ENCODE measurements at places on chromosomes 1 and 21.

- H3K27me3 ChIP-seq, result no peaks in the 10 kb centered on the region
- H3K36me3 ChIP-seq, result no peaks in the 10 kb centered on the region
- DNase-seq, result no peak
- no peak overlapping the region for H3K4me3 ChIP-seq
- H3K27ac ChIP-seq, result no peak overlapping the region
These were observed 511.4 kb downstream of the AJAP1 start for GRCh38 chr1:5165762-5166161.

DNA sequence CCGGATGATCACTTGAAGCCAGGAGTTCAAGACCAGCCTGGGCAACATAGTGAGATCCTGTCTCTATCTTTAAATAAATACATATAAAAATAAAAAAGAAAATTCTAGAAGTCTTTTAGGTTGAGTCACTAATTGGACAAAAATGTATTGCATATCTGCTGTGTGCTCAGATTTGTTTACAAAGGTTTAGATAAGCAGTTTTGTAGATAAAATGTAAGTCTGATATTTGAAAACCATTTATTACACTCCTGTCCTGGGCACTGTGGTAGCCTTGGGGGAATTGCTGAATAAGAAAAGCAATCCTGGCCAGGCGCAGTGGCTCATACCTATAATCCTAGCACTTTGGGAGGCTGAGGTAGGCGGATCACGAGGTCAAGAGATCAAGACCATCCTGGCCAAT lies 11.6 kb downstream of the GMEB1 start:
- no peaks in the 10 kb centered on the region for H3K4me1 ChIP-seq
- no peaks in the 10 kb centered on the region for H3K27me3 ChIP-seq
- H3K27ac ChIP-seq, result no peak overlapping the region
- peaks cover 16% of the 10 kb centered on the region for H3K36me3 ChIP-seq
- no peak for DNase-seq
- H3K4me3 ChIP-seq, result no peak overlapping the region

DNA sequence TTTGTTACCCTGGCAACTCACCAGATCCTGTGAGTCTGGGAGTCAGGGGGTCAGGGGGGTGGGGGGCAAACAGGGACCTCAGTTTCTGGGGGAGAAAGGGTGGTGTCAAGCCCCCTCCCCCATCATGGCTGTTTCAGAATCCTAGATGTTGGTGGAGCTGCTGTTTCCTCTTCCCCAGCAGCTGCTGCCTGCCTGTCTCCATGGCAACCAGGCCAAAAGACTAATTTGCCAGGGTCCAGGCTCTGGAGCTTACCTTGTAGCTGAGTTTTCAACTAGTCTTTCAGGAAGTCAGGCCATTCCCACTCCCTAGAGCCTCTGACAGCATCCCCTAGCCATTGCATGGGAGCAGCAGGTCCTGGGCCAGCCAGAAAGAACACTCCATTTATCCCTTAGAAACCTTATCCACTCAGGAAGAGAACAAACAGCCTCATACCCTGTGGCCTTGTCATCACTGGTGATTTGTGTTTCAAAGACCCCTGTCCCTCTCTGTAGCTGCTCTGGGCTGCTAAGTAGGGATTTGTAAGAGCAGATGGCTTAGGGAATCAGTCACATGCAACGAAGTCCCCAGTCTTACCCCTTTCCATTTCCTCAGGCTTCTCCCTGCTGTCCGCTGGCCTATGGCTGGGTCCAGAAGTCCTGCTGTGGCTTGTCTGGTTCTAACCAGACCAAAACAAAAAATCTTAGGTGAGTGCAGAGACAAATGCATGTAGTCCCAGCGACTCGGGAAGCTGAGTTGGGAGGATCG lies 21.5 kb upstream of the STMN1 start:
- H3K27ac ChIP-seq, result no peak overlapping the region
- H3K27me3 ChIP-seq, result no peaks in the 10 kb centered on the region
- DNase-seq, result no peak
- no peaks in the 10 kb centered on the region for H3K36me3 ChIP-seq
- peaks cover 5% of the 10 kb centered on the region for H3K4me1 ChIP-seq
- H3K4me3 ChIP-seq, result no peak overlapping the region

DNA sequence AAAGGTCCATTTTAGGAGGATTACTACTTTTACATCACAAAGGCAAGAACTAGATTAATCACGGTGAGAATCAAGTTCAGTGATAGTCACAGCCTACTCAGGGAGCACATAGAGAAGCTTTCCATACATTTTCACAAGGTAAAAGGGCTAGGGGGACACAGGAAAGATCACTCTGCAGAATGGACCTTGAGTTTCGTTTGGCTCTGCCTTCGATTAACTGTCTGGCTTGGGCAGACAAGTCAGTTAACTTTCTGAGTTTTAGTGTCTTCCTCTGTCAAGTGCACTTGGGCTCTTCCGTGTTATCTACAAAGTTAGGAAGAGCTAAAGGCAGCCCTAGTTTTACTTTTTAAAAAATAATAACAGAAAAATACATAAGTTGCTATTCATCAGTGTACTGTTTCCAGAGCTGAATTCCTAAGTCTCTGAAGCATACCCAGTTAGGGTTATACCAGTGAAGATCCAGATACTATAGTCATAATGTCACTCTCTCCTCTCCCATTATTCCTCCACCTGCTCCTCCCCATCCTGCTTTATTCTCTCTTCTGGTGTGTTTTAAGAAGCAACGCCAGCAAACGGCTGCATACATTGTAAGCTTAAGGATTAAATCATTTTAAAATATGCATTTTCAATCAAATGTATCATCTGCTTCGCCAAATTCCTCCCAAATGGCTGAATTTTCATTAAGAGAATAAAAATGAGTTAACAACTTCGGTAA lies 1.7 kb downstream of the CEP170 start:
- DNase-seq, result no peak
- H3K4me3 ChIP-seq, result no peak overlapping the region
- H3K4me1 ChIP-seq, result peaks cover 11% of the 10 kb centered on the region
- H3K36me3 ChIP-seq, result no peaks in the 10 kb centered on the region
- no peaks in the 10 kb centered on the region for H3K27me3 ChIP-seq

GRCh38 chr1:106747791-106748190 lies 308.7 kb upstream of the PRMT6 start:
- H3K27ac ChIP-seq, result no peak overlapping the region
- no peak overlapping the region for H3K4me3 ChIP-seq
- no peaks in the 10 kb centered on the region for H3K36me3 ChIP-seq
- no peak for DNase-seq
- H3K4me1 ChIP-seq, result no peaks in the 10 kb centered on the region

- H3K4me3 ChIP-seq, result no peak overlapping the region
- peaks cover 10% of the 10 kb centered on the region for H3K36me3 ChIP-seq
- no peaks in the 10 kb centered on the region for H3K27me3 ChIP-seq
- no peak for DNase-seq
These were observed 33.3 kb downstream of the PTPRC start for GRCh38 chr1:198672124-198672523.

GRCh38 chr21:26840201-26840600 lies 5.0 kb downstream of the ADAMTS1 start:
- H3K27me3 ChIP-seq, result no peaks in the 10 kb centered on the region
- no peak for DNase-seq
- H3K27ac ChIP-seq, result no peak overlapping the region
- H3K4me3 ChIP-seq, result no peak overlapping the region
- H3K36me3 ChIP-seq, result no peaks in the 10 kb centered on the region

DNA sequence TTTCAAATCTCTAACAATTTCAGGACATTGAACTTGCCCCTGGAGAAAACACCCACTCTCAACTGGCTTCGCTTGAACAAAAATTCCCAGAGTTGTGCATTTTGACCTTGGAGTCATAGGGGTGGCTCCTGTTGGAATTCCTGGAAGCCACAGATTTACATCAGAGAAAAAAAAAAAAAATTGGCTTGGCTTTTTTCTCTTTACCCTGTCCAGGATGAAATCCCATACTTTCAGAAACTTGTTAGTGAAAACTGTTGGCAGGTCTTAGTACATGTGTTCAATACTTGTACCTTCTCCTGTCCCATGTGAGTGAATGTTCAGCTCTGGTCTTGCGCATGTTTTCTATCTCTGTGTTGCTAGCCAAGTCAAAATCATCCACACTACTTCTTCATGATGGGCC lies 228.8 kb downstream of the TGFB2 start:
- H3K27me3 ChIP-seq, result no peaks in the 10 kb centered on the region
- no peaks in the 10 kb centered on the region for H3K4me1 ChIP-seq
- DNase-seq, result no peak
- H3K36me3 ChIP-seq, result no peaks in the 10 kb centered on the region
- H3K27ac ChIP-seq, result no peak overlapping the region
- no peak overlapping the region for H3K4me3 ChIP-seq

- H3K4me3 ChIP-seq, result no peak overlapping the region
- no peak overlapping the region for H3K27ac ChIP-seq
- peaks cover 7% of the 10 kb centered on the region for H3K36me3 ChIP-seq
- no peak for DNase-seq
- H3K27me3 ChIP-seq, result no peaks in the 10 kb centered on the region
These were observed 25.7 kb downstream of the CTH start for GRCh38 chr1:70436622-70437251.
